HuH-7 (cell line): ENCODE measurements at places on chromosomes 5 and 9.
A peak's percentile ranks its signal among the peaks of the same experiment; 100 is the strongest.

- no peak for DNase-seq
Observed at GRCh38 chr5:57778501-57779091, 296.0 kb upstream of the ACTBL2 start.

DNA sequence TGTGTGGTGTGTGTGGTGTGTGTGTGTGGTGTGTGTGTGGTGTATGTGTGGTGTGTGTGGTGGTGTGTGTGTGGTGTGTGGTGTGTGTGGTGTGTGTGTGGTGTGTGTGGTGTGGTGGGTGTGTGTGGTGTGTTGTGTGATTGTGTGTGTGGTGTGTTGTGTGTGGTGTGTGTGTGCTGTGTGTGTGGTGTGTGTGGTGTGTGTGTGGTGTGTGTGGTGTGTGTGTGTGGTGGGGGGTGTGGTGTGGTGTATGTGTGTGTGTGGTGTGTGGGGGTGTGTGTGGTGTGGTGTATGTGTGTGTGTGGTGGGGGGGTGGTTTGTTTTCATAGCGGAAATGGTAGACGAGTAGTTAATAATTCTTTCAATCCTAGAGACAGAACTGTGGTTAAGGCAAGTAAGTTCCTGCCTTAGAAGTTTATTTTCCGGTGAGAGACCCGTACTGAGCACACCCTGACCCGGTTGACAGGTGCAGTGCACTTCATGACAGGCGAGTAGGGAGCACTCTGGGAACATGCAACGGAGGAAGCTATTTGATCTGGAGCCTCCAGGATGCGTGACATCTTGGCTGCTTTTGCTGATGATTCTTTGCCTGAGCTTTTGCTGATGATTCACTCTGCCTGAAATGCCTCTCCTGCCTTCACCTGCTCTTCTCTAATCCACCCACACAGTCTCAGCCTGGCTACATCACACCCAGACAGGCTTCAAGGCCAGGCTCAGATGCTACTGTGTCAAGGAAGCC, 21.7 kb upstream of the FAT2 start:
- no peak for DNase-seq

DNA sequence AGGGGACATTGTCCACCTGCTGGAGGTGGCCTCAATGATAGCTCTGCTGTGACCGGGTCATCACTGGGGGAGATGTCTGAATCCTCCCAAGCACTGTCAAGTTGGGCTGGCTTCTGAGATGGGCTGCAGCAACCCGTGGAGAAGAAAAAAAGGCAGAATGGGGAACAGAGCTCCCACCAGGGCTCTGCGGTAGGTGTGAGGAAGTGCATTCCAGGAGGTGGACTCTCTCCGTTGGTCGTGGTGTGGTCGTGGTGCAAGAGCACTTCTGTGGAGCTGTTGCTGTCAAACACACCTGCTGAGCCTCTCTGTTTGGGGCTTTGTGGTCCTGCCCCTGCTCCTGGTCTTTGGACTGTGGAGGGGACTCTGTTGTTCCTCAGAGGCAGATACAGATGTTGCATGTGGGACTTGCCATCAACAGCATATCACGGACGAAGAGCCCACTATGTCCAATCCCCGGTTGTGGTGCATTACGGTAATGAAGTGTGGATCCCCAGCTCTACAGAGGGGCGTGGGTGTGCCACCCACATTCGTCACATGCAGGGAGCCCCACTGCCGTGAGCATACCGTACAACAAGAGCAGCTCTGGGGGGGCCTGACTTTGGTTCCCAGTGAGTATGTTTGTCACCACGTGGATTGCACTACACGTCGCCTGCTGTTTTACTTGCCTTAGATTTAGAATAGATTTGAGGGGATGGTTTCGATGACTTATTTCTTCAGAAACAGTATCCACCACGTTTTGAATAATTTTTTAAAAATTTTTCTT, 36.0 kb upstream of the PITX1 start:
- DNase-seq = no peak

DNA sequence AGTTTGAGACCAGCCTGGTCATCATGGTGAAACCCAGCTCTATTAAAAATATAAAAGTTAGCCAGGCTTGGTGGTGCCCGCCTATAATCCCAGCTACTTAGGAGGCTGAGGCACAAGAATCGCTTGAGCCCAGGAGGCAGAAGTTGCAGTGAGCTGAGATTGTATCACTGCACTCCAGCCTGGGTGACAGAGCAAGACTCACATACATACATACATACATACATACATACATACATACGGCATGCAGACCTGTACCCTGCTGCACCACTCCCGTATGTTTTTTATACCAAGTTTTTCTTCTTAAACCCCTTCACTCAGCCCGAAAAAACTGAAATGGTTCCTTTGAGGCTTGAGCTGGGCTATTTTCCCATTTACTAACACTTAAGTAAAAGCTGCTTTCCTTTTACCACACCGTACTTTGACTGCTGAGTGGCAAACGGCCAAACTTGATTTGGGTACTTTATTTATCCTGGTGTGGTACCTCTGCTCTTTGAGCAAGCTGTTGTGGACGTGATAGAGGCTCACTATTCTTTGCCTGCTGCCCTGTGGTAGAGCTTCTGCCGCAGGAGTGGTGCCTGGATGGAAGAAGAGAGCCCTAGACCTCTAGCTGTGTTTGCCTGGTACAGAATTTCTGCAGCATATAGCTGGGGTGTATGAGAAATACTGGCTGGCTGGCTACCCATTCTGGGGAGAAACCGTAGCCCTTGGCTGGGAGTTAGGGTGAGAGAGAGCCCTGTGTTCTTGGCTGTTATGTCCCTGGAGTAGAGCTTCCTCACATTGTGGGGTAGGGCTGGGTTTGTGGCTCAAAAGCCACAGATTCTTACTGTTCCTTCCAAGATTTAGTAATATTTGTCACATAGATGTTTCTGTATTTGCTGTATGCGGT, 19.4 kb downstream of the IPO11 start:
- no peak for DNase-seq

DNA sequence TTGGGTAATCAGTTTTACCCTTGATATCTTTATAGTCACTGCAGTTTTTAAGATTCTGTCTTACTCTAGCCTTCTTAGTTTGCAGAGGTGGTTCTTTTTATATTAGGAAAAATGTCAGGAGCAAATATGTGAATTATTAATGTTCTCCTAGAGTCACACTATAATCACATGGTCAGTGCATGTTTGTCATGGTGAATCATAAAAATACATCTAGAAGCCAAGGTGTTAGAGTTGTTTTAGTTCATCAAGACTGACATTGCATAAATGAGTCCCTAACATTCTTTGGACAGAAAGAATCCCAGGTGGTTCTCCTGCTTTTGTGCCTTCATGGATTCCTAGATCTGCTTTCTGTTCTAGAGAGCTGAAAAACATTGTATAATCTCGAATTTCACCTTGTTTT, 22.9 kb downstream of the ATG10 start:
- DNase-seq = no peak

DNA sequence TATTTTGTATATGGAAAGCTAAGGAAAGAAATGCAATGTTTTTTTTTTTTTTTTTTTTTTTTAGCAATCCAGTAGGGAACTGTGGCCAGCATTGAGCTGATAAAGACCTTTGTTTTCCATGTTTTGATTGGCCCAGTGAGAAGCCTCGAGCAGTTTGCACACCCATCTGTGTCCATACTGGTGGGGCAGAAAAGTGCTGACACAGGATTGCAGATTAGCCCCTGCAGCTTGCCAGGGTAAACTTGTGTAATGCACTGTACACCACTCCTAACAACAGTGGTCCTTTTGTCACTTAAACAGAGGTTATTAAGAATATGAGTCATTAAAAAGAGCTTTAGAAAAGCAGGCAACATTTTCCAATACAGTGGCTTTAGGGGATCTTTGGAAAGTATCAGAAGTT, 132.8 kb upstream of the CDKN2B start:
- peak; percentile 50 for DNase-seq

- DNase-seq = no peak
Observed at GRCh38 chr5:83331842-83332241, 139.7 kb upstream of the VCAN start.

DNA sequence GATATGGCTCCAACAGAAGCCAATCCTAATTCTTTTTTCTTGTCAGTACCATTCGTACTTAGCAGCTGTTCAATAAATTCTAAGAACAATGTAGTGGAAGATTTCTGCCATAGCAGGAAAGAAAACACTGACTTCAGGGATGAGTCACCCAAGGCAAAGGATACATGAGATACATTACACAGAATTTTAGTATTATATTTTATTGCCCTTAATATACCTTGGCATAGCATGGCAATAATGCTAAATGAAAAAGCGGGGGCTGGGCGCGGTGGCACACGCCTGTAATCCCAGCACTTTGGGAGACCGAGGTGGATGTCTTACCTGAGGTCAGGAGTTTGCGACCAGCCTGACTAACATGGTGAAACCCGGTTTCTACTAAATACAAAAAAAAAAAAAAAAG, 619.1 kb upstream of the DAB2 start:
- DNase-seq = no peak

- no peak for DNase-seq
Observed at GRCh38 chr5:133075572-133076536, 24.0 kb downstream of the HSPA4 start.

DNA sequence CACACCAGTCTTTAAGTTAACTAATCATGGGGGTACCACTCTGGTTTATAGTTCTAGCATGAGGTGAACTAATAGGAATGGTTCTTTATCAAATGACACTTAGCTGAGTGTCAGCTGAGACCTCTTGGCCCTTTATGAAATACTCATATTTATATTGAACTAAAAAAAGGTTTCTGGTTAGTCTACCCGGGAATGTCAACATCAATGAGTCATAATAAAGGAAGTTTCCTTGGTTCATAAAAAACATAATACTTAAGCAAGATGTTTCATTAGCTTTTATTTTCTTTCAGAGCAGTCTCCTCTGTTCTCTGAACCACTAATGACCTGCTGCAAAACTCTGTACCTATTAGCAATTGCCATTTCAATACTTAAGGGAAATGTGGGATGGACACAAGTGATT, 13.7 kb downstream of the DAB2 start:
- no peak for DNase-seq

DNA sequence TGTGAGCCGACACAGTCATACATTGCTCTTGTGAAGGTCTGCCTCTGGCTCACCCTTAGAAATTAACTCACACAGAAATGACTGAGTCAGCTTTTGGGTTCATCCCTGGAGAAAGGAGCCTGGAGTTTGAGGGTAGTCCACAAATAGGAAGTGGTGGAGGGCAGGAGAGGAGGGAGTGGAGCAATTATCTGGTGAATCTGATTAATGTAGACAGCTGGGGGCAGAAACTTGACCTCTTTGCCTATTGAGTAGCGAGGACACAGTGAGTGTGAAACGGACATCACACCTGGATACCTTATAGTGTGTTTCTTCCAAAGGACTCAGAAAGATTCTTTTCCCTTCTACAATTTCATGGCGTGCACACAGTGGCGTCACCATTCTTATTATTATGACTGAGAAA, 48.5 kb upstream of the MSX2 start:
- no peak for DNase-seq

DNA sequence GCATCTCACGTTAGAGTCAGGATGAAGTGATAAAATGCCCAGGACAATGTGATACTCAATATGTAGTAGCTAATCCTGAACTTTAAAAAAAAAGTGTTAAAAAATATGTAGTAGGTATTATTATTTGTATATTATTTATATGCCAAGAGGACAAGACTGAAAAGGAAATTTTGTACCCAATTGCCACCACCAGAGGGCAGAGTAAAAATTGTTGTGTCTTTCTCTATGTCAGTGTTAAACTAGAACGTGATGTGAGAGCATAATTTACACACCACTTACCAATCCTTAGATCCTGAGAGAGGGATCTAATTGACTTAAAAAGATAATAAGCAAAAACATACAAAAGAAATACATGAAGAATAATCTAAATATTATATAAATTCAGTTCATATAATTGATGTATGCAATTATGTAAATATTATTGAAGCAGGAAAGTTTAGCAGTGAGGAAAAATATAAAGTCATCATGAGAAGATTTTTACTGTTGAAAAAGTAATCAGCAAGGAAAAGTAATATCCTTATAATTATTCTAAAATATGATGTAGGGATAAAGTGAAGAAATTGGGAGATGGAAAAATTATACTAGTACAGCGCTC, 288.9 kb downstream of the RAB3C start:
- DNase-seq = no peak

DNA sequence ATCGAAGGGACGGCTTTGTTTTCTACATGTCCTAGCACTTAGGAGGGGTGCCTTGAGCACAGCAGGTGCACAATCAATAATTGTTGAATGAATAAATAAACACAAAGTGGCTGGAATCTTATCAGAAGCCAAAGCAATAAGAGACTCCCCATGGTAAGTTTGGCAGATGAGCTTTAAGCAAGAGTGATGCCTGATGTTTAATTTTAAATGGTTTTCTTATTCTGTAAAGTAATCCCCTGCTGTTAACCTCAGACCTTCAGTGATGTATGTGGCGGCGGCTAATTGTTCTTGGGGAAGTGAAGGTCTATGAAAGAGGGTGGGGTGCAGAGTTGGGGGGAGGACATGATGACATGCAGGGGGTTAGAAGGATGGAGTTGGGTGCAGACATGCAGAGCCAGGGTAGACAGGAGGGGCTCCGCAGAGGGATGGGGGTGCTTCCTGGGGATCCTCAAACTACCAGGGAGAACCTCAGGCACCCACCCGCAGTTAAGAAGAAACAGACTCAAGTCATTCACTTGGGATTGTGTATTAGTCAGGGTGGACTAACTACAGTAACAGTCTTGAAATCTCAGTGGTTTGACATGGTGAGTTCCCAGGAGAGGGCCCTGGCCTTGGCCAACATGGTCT, 65.7 kb upstream of the SHB start:
- DNase-seq = no peak

GRCh38 chr5:31361234-31361633, 167.7 kb downstream of the CDH6 start:
- no peak for DNase-seq

DNA sequence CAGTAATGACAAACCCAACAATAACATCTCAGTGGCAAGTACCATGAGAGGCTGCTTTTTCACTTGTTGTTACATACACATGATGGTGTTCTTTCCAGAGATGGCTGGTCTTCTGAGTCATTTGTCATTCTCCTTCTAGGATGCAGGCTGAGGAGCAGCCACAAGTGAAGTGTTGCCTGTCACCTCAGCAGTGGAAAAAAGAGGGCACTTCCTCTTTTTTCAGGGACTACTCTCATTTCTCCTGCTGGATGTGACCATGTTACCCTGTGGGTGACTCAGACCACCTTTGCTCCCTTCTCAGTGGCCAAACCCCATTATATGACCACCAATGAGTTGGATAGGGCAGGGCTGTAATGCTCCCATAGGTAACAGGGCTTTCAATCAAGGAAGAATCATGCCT, 587.0 kb upstream of the ADAMTS16 start:
- DNase-seq = no peak

DNA sequence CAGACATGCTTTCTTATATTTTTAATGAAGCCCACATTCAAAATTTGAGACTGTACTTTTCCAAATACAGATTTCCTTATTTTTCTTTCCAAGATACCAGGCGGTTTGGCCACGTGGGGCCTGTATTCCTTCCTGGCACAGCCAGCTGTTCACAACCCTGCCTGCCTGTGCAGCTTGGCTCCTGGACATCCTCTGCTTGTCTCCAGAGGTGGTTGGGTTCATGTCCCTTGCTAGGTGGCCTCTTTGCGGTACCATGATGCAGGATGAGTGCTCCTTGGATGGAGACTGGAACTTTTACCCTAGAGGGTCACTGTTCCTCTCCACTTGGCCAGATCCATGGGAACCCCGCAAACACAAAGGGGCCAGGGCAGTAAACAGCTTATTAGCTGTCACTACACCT, 297.5 kb upstream of the MSX2 start:
- DNase-seq = no peak

GRCh38 chr5:170623576-170624181, 119.9 kb downstream of the KCNIP1 start:
- peak; percentile 28 for DNase-seq
